A549 treated with Hydrocortisone at 1 μM for 4 hours (cell line): ENCODE measurements at places on chromosomes 1 and 21. TPM values are rescaled to one million over a fixed set of nuclear protein-coding genes. Genes with fewer than 3 reads are reported as not detected.

The ZMPSTE24 gene
- total RNA-seq: 34.1 to 48.3 TPM (median 38.4 TPM) in 5 replicates

The AMY1A gene
- total RNA-seq: not detected in 5 replicates

The NHLH1 gene
- 0.35 to 0.76 TPM (median 0.42 TPM) in 5 replicates for total RNA-seq

The POLR3C gene
- total RNA-seq: 34.7 to 43.8 TPM (median 38.0 TPM) in 5 replicates

The GPBP1L1 gene
- 30.5 to 50.8 TPM (median 34.6 TPM) in 5 replicates for total RNA-seq
